ENCODE measurements at places on chromosomes 7 and 10.

DNA sequence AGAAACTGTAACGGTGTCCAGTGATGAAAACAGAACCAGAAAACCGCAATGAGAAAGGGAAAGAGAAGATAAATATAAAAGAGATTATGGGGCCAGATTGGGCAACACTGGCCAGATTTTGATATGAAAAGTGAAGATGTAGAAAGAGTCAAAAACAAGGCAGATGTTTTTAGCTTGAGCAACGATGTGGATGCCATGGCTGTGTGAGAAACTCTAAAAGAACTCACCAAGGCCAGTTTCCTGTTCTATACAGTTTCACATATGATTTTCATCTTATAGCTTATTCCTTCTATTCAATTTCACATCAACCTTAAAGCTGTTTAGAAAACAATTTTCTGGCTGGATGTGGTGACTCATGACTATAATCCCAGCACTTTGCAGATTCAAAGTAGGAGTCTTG, 36.3 kb downstream of the CSTF2T start:
- no peak for DNase-seq

DNA sequence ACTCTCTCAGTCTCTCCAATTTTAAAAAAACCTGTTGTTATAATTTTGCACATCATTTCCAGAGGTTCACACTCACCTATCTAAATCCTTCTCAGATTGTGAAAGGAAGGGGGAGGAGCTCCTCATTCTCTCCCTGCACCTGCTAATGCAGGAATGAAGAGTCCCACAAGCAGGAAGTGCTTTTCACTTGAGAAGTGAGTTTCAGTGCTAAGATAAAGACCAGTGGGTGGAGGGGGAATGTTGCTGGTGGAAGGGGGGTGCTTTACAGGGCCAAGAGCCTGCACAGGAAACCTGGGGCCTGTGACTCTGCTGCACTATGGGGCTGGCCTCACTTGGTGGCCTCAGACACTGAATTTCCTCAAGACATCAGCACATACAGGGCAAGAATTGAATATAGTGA, 176.4 kb downstream of the PTPN20 start:
- no peak for DNase-seq

DNA sequence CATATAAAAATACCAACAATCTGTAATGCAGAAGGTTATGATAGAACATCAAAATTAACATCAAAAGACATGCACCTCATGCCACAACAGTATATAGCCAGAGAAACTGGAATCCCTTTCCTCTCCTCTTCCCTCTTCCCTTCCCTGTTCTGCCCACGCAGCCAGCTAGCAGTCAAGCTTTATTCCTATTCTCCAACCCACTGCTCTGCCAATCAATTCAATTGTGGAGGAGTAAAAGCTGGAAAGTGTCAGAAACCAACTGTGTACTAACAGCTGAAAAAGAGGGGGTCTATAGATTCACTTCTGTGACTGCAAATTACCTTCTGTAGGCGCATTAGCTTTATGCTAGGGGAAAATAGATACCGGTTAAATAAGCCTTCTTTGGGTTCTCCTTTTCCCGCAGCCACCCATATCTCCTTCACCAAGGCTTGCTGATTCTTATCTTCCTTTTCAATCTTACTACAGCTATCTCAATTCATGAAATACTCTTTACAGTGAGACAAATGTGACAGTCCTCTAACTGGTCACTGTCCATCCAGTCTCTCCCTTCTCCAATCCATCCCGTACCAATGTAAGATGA, 16.3 kb downstream of the ABI1 start:
- DNase-seq, result no peak

DNA sequence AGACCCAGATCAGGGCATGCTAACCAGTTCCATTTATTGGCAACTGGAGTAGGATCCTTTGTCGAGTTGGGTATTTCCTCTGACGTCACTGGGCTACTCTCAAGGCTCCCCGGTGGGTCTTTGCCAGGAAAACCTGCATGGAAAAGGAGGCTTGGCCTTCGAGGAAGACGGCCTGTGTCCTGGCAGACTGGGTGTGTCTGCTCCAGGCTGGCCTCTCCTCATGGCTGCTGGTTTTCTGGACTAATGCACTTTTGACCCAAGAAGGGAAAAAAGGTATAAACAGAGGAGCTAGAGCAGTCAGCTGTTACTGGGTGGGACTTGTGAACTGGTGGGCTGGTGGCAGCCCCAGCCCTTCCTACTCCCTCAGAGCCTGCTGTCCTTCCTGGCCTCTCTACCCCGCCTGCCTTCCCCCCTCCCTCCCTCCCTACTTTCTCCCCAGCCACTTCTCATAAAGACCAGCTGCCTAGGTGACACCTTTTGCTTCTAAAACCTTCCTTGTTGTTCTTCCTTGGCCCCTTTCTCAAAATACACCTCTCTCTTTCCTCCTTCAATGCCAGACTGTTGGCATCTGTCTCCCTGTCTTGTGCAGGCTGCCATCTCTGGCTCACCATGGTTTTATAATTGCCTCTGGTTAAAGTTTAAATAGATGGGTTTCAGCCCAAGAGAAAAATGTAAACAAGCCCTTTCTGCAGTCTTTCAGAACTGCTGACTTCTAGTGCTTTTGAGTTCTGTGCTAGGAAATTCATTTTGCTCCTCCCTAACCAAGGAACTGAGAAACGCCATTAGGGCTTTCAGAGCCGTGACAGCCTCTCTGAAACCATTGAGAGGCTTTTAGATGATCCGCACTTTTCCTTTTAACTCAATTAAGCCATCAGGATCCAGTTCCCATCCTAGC, 101.8 kb upstream of the MKLN1 start:
- DNase-seq, result no peak

DNA sequence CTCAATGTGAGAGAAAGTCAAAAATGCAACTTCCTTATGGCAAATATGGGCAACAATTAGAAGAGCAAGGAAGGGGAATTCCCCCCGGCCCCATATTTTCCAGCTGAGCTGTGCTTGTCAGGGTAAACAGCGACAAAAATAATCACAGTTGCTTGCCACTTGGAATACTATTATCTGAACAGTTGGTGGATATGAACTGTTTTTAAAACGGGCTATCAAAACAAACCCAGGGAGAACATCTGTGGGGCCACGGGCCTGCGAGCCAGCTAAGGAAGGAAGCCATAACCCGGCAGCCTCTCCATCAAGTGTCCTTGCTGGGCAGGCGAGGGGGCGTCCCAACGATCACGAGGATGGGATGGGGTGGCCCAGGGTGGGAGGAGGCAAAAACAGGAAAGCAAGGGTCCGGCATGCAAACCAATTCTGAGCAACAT, 228.4 kb downstream of the ARHGAP12 start:
- DNase-seq, result no peak

Measured in NCI-H1417 treated with DMSO at 0.1 percent for 48 hours (cell line).